ENCODE measurements at places on chromosomes 6 and 20.

DNA sequence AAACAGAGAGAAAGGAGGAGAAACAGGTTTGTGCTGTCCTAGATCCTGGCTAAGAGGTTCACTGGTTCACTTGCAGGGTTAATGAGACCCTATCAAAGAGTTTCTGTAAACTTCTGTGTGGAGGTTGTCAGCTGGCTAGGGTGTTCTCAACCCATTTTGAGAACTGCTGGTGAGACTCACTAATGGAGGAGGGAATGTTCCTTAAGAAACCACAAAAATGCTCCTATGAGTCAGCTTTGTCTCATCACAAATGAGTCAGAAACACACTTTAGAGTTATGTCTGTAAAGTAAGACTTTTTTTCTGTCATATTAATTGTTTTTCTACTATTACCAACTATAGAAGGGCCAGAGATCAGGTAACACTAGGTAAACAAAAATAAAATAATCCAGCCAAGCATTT lies 884.4 kb downstream of the PHF3 start:
- DNase-seq: no peak

GRCh38 chr6:151701911-151702562 lies 105.4 kb upstream of the ESR1 start:
- no peak for DNase-seq

DNA sequence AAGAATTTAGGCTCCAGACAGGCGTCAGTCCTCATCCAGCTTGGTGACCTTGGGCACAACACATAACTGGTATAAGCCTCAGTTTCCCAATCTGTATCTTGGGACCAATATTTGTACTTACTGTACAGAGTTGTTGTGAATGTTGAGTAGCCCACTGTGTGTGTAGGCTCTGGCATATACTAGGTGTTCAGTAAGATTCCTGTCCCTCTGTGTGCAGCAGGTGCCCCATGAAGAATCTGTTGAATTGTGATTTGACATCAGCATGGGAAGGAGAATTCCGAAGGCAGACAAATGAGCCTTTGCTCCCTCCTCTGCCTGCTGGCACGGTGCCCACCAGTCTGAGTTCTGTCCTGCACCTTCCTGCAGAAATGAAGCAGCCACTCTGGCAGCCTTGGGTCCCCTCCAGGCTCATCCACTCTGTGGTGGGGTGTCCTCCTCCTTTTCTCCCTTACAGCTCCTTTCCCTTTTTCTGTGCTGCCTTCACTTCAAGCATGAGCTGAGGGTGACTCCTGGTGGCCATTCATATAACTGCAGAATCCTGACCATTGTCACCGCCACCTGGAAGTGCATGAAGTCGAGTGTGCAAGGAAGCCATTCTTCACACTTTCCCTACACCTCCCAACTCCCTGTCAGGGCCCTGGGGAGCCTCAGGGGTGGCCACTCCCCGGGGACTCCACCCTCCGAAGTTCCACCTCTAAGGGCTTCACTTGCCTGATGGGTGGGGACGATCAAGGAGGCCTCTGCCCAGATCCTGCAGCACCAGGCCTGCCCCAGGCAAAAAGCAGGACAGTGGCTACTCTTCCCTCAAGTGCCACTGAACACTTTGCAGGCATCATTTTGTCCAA lies 48.2 kb downstream of the MRPL14 start:
- DNase-seq: peak; percentile 37

DNA sequence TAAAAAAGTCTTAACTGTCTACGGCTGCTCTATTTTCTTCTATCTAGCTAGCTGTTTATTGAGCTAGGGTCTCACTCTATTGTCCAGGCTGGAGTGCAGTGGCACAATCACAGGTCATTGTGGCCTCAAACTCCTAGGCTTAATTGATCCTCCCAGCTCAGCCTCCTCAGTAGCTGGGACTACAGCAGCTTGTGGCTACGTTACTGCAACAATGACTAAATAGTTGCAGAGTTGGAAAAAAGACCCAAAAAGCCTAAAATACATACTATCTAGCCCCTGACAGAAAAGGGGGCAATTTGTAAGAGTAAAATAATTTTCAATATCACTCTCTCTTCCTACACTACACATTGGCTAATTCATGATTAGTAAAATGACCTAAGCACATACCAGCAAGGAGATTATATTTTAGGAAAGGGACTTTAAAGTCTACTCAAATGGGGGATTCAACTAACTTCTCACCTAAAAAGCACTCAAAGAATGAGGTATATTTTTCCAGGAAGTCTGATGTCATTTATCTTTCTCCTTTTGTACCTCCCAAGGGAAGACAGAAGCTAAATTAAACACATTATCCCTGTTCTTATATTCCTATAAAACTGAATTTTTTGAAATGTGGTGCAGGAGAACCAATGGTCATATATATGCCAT lies 82.8 kb downstream of the ZMYND8 start:
- DNase-seq: no peak

DNA sequence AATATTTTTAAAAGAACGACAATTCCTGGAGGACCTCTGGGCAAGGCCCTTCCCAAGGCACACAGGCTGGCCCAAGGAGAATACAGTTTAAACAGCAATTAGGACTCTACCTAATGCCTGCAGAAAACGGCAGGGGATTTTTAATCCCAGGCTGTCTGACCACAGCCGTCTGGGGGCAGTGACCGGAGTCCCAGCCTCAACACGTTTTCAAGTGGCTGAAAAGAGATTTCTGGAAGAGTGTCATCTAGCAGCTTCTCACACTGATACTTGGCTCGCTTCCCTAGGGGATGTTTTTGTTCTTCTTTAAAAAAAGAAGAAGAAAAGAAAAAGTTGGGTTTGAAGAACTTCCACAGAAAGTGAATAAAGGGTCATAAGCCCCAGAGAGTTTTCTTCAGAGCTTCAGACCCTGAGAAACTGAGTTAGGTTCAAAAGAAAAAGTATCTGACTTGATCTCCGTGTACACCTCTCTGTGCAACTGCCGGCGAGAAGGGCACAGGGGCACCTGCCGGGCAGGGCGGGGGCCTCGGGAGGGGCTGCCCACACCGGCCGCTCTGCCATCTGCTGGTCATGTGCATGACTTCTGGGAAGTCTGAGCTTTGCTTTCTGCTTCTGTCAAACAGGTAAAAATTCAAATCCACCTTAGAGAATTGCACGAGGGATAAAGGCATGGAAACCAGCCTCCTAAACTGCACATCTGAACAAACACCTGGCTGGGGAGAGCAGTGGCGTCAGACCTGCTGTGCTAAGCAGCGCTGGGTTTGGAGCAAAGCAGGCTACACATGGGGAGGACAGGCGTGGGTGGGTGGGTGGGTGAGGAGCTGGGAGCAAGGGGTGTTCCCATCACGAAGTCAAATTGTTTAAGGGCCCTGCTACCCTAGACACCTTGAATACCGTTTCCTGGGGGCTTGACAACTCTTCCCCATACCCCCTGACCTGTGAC lies 33.0 kb downstream of the RRBP1 start:
- no peak for DNase-seq

DNA sequence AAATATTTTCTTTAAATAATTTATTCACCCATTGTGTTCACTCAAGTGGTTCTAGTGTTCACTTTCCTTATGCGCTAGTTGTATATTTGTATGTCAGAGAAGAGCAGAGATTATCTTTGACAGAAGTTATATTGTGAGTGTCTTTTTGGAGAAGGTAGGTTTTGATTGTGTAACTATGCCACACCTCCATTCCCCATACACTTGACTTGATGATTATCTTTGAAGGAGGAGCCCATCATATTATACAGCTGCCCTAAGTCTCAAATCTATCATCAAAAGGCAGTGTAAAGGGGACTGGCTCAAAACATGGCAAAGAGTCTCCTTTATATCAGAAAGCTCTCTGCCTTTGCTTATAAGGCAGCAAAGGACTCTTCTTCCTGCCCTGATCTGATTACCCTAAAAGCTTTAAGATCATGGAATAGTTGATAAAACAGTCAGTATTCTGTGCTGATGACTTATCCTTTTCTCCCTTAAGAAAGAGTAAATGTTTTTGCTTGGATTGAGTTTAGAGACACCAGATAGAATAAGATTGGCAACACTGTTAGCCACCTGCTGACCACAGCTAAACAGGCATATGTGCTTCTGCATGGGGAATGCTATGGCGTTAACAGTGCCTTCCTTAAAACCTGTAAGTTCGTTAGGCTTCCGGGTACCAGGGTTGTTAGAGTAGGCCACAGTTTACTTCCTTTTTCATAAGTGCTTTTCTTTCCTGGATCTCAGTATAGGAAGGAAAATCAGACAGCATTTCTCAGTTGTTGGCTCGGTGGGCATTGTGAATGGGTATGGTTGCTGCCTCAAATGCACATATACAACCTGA lies 22.6 kb downstream of the TOP1 start:
- DNase-seq: no peak

GRCh38 chr6:155521719-155522118 lies 66.1 kb upstream of the NOX3 start:
- no peak for DNase-seq

- no peak for DNase-seq
Observed at GRCh38 chr6:2986722-2987221, 12.9 kb upstream of the NQO2 start.

GRCh38 chr6:16731478-16732051 lies 29.7 kb downstream of the ATXN1 start:
- DNase-seq: no peak

DNA sequence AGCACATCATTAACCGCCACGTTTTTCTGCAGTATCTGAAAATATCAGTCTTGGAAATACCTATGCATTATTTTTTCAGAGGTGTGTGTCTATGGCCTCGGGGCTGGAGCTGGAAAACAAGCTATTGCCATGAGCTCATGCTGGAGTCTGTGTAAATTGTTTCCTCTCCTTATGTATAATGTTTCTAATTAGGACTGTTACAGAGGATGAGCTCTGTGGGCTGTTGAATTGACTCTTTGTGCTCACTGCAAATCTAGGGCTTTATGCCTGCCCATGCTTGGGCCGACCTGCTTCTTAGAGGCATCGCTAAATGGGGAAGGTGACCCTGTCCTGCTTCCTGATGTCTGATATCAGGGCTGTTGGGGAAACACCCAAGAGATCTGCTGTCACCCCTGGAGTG lies 80.8 kb upstream of the SLC22A16 start:
- no peak for DNase-seq

DNA sequence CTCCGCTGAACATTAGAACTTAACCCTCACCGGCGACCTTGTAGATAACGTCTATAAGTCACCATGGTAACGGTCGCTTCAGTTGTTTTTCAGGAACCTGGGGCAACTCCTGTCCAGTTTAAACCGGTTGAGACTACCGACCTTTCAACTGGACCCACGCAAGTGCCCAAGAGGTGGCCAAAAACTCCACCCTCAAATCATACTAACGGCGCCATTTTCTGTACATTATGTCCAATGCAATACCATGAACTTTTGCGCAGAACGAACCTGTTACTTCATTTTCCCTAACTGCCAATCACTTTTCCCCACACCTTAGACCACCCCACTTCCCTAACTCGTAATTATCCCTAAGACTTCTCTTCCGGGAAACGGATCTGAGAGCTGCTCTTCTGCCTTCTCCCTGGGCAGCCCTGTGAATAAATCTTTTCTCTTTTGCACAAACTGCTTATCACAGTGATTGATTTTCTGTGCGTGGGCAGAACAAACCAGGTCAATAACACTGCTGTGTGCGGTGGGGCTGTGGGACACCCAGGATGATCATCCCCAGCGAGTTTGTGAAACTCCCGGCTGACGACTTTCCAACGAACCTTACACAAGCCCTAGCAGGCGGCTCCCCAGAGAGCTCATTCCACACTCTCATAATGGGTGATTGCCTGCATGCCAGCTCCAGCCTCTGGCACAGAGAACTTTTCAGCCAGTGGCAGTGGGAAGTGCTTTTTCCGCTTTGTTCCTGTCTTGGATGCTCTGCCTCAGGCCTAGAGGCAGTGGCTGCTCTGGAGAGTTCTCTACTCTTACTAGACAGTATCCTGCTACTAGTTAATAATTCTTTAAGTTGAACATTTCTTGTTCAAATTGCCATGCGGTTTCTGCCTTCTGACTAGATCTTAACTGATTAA lies 28.6 kb downstream of the GPX5 start:
- no peak for DNase-seq

DNA sequence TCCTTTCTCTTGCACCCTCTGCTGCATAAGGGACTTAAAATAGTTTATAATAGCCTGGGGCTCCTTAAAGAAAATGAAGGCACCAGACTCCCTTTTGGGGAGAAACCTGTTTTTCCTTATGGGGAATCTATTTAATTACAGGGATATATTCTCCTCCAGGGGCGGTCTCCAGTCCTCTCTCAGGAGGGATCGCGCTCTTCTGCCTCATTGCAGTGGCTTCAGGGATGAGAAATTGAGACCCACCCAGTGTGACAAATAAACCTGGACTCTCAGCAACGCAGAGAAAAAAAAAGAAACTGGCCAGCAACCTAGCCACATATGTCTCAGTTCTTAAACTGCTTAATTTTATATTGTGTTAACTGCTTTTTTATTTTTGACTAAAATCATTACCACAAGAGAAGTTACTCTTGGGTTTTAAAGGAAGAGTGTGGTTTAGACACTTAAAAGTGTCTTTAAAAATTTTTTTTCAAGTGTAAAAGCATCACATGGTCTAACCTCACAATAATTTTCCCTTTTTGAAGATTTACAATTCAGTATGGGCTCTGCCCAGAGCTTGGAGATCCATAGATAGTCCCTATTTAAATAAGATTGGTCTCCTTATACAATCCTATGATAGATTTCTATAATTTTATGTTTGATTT lies 11.7 kb upstream of the GOPC start:
- no peak for DNase-seq

DNA sequence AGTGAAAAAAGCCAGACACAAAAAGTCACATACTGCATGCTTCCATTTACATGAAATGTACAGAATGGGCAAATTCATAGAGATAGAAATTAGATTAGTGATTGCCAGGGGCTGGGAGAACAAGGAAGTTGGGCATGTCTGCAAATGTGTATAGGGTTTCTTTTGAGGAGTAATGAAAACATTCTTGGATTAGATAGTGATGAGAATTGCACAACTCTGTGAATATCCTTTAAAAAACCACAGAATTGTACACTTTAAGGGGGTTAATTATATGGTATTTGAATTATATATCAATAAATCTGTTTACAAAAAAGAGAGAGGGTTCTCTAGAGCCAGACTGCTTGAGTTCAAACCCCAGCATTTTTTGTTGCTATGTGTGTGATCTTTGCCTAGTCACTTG lies 188.1 kb downstream of the CDC5L start:
- no peak for DNase-seq

- no peak for DNase-seq
Observed at GRCh38 chr6:36463676-36464075, 20.9 kb downstream of the KCTD20 start.

DNA sequence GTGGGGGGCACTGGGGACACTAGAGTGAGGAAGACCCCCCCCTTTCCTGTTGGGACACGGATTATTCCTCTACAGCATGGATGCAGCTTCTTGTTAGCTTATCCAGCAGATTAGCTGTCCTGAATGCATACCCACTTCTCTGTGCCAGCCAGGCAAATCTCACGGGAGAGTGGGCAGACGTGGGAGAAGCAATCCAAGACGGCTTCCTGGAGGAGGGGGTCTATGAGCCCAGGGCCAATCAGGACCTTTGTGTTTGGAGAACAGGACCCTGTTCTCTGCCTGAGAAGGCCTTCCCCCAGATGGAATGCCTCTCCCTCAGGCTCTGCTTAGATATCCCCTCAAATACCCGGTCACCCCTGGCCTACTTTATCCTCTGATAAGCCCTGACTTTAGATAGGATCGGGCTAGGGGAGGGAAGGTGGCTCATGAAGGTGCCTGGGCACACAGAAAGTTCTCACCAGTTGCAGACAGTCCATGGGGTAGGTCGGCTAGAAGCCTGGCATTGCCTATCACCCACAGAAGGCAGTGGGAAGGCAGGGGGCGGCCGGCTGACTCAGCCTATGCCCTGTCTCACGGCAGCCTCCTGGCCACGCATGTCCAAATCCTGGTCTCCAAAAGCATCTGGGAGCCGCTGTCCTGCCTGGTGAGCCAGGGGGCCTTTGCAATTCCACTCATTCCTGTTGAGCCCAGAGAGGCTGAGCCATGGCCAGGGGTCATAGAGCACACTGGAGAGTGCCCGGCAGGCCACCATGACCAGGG lies 34.7 kb downstream of the SUN5 start:
- no peak for DNase-seq
